ENCODE measurements at places on chromosomes 6 and 20. TPM values are rescaled to one million over a fixed set of nuclear protein-coding genes. Genes with fewer than 3 reads are reported as not detected.

DNA sequence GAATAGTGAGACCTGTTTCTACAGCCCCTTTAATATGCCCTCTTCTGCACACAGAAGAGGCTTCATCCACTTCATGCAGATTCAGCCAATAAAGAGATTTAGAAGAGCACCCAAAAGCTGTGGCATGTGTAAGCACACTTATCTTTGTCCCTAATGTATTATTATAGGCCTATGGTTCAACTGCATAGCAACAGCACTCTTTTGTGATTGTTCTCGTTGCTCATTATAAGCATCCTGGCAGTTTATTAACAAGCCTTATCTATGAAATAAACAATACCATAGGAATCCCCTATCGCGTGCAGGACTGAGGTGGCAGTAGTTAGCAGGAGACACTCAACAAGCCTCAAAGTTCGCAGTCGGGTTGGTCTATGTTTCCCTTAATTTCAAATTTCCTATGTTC is 138.5 kb upstream of the BEND6 start:
- DNase-seq, result no peak
- peaks cover 11% of the 10 kb centered on the region for H3K4me1 ChIP-seq
- H3K27ac ChIP-seq, result no peak overlapping the region
- H3K4me3 ChIP-seq, result no peak overlapping the region
- no peaks in the 10 kb centered on the region for H3K27me3 ChIP-seq

GRCh38 chr20:46837083-46837482 is 57.6 kb upstream of the EYA2 start:
- H3K4me1 ChIP-seq, result peaks cover 6% of the 10 kb centered on the region
- H3K27ac ChIP-seq, result no peak overlapping the region
- no peak overlapping the region for H3K4me3 ChIP-seq
- no peaks in the 10 kb centered on the region for H3K36me3 ChIP-seq
- DNase-seq, result no peak

DNA sequence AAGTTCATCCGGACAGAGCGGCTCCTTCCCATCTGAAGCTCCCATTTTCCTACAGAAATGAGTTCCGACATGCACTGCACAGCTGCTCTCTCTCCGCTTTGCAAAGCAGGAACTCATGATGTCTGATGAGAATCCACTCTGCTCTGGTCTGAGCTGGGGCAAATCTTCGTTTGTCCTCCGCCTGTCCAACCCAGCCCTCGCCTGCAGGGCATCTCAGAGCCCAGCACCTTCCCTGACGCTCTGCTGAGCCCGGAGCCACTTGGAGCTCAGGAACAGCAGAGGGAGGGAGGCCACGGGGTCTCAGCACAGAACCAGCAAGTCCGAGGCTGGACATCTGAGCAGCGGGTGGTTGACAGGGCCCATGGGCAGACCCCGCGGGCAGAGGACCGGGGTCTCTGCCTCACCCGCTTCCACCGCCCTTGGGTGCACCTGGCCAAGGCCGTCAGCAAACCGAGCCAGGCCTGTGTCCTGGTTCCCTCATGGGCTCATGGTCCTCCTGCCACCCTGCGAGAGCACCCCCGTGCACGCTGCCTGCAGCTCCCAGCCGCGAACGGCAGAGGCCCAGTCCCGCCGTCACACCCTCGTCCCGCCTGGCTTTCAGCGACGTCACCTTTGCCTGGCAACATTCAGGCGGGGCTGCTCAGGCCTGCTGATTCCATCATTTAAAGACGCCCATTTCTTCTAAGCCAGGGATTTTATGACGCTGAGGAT is 78.5 kb upstream of the BHLHE23 start:
- no peak overlapping the region for H3K27ac ChIP-seq
- peaks cover 5% of the 10 kb centered on the region for H3K27me3 ChIP-seq
- H3K4me1 ChIP-seq, result no peaks in the 10 kb centered on the region

DNA sequence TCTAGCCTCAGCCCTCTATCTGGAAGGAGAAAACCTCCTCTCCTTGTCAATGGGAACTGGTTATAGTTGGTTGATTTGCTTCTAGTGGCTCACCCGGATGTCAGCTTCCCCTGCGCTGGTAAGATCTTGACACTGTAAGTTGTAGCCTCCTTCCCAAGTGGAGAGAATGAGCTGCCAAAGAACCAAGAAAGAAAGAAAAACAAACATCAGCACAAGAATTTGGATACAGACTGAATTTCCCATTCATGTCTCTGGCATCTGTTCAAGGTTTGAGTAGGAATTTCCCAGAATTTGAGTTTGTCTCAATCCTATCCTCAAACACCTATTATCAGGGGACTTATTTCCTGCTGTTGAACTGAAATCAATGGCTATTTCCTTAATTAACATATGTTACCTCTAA is 44.1 kb downstream of the ELOVL2 start:
- peaks cover 7% of the 10 kb centered on the region for H3K4me1 ChIP-seq
- DNase-seq, result no peak
- H3K27ac ChIP-seq, result no peak overlapping the region
- H3K27me3 ChIP-seq, result peaks cover 1% of the 10 kb centered on the region
- H3K4me3 ChIP-seq, result no peak overlapping the region

DNA sequence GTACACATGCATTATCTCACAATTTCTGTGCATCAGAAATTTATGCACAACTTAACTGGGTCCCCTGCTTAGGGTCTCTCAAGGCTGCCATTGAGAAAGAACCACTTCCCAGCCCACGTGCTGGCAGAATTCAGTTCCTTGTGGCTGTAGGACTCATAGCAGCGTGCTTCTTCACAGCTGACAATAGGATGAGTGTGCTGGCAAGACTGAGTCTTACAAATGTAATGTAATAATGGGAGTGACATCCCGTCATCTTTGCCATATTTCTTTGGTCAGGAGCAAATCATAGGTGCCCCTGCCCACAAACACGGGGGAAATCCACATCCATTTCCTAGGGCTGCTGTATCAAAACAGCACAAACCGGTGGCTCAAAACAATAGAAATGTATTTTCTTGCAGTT is 77.4 kb downstream of the FIG4 start:
- no peaks in the 10 kb centered on the region for H3K27me3 ChIP-seq
- H3K4me1 ChIP-seq, result no peaks in the 10 kb centered on the region
- DNase-seq, result no peak

DNA sequence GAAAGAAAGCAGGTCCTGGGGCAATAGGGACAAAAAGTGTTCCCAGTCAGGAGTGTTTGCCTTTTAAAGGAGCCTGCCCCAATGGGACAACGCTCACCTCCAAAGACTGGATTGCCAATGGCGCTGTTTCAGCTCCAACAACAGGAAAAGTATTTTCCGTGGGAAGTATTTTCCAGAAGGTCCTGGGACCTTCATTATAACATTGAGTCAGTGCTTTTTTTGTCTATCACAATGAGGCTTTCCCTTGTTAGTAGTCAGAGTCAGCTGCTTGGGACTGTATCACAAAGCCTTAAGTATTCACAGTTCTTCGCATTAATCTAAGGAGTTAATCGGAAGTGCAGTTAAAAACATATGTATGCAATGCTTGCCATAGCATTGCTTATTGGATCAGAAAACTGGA is 17.3 kb downstream of the TRAF3IP2 start:
- H3K4me1 ChIP-seq, result peaks cover 27% of the 10 kb centered on the region
- H3K27me3 ChIP-seq, result no peaks in the 10 kb centered on the region
- H3K27ac ChIP-seq, result no peak overlapping the region
- H3K36me3 ChIP-seq, result peaks cover 17% of the 10 kb centered on the region
- DNase-seq, result no peak

The MATN4 gene
- not detected for total RNA-seq

The SLC22A1 gene
- total RNA-seq, result 2.7 TPM

The PPIL6 gene
- 0.95 TPM for total RNA-seq

The NOX3 gene
- total RNA-seq, result not detected

The SLC17A2 gene
- not detected for total RNA-seq
